Ovary (tissue), 10 donors: ENCODE measurements at places on chromosomes 2 and 18.

- no peak for DNase-seq
Measured at GRCh38 chr2:149828520-149829210, 241.1 kb upstream of the MMADHC start.

DNA sequence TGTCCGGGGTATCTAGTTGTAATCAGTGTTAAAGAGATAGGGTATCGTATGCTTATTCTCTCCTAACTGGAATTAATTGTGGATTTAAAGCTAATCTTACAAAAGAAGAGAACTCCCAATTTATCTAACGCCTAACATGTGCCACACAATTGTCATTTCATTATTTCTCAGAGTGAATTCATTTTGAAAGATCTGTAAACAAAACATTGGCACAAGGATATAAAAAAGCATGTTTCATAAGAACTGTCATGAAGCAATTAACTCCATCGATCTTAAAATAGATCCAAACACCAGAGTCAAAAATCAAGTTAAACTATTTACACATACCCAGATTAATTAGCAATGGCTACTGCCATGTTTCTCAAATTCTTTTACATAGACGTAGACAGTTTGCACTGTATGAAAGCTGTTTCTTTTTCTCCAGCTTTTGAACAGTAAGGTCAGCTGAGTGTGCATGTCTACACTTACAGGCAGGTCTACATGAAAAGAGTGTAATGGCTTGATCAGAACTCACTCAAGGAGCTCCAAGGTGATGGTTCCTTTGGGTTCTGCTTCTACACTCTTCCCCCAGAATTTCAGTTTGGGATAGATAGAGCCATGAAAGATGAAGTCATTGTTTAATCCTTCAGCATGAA lies 38.8 kb downstream of the CABYR start:
- no peak for DNase-seq

DNA sequence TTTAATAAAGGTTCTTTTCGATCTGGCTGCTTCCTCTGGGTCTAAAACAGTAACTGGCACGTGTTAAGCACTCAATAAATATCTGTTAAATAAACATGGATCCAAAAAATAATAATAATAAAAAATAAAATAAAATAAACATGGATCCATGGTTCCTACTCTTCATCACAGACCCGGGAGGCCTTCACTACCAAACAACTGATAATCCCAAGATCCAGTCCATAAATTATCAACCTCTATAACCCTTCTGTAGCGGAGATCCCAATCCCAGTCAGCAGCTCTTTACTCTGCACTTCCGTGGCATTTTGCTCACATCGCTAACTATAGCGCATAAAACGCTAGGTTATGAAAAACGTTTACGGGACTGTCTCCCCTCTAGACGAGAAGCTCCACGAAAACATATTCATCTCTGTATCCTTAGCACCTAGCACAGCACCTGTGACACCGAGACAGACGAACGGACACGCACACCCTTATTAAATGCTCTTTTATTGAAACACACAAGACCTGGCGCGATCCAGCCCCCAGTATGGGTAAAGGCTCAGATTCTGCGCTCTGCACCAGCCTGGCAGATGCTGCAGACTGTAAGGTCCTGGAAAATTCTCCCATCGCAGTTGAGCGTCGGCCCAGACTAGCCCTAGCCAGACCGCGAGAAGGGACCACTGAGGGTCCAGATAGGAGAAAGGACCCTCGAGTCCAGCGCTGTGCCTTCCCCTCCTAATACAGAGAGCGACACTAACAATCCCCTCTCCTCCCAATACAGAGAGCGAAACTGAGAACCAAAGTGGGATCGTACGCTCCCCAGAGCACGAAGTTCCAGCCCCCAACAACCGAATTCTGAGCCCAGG lies 770 bp downstream of the NBAS start:
- DNase-seq, result no peak

DNA sequence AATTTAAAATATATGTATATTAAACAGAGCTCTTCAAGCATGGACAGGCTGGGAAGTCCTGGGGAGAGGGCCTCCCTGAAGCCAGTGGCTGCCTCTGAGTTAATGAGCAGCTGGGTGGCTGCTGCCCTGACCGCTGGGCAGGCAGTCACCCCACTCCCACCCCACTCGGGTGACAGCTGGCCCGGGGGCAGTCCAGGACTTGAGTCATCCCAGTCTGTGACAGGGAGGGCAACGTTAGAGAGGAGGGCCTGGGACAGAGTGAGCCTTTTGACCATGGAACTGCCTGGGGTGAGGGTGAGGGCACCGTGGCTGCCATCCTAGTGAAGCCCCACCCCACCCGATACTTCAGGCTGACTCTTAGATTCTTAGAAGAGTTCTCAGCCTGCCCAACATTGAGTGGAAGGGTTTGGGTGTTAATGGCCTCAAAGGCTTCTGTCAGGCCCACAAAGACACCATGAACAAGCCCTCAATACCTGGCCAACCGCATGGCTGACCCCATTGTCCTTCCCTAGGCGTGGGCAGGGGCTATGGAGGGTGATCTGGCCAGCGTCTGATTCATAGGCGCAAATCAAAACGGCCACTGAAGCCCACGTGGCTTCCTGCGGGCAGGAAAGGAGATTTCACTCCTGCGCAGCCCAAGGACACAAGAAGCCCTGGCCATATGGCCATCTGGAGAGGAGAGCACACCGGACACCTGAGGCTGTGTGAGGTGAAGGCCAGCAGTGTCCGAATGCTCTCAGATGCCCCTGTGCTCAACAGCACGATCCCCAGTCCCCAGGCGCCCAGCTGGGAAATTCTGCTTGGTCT lies 47.5 kb downstream of the MRPS5 start:
- DNase-seq, result no peak

- no peak for DNase-seq
Measured at GRCh38 chr2:86744152-86744551, 24.1 kb downstream of the RMND5A start.

DNA sequence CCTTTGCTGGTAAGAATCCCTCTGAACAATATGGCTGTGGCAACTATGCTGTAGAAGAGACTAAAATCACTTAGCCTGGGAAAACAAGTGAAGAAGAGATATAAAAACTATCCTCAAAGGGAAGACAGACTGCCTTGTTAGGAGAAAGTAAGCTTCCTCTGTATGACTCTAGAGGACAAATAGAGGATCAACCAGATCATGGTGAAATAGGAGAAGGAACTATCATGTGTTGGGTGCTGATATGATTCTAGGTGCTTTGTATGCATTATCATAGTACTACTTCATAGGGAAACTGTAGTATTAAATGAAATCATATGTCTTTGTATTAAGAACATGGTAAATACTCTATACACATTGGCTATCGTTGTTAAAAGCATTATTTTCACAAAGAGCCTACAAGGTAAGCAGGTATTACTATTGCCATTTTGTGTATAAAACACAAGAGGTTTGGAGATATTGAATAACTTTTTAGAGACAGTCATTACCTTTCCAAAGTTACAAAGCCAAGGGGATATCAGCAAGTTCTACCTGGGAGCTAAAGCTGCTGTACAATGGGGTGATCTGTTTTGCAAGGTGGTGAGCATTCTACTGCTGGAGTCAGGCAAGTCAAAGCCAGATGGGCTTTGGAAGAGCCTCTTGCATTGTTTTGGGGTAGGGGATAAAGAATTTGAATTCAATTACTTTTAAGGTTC lies 402.6 kb downstream of the ALK start:
- no peak for DNase-seq

DNA sequence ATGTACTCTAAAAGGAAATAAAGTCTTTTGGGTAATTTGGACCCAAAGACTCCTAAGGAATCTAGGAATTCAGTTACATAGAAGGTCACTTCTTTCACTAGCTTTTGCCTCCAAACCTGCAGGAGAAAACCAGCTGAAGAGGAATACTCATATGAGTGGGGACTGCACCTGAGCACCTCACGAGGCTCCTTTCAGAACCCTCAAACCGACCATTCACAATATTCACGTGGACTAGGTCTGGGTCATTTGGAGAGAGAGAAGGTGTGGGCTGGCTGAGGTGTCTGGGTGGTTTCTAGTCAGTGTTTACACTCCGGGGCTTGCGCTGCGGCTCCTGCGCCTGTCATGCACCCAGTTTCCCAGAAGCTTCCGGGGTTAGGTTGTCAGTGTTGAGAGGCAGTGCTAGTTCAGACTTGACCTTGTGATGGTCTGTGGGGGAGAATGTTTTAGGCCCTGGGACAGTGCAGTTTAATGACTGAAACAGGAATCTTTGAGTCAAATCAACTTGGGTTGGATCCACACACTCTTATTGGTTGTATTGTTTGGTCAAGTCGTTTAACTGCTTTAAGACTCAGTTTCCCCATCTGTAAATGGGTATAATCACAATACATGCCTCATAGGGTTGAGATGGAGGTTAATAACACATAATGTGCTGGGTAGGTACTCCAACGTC lies 78.4 kb downstream of the LIMS1 start:
- no peak for DNase-seq

DNA sequence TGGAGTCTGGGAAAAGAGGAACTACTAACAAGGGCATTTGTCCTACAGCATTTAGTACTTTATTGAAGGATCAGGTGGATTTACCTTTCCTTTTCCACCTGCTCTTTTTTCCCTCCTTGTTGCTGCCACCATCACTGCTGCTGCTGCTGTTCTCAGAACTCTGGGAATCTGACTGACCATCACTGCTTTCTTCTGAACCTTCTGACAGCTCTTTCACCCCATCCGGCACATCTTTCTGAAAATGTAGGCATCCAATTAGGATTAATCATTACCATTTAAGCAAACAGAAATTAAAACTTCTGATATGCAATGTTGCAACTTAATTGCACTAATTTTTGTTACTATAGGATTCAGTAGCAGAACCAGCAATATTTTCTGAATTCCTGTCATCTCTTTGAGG lies 79.0 kb downstream of the ASXL2 start:
- no peak for DNase-seq

DNA sequence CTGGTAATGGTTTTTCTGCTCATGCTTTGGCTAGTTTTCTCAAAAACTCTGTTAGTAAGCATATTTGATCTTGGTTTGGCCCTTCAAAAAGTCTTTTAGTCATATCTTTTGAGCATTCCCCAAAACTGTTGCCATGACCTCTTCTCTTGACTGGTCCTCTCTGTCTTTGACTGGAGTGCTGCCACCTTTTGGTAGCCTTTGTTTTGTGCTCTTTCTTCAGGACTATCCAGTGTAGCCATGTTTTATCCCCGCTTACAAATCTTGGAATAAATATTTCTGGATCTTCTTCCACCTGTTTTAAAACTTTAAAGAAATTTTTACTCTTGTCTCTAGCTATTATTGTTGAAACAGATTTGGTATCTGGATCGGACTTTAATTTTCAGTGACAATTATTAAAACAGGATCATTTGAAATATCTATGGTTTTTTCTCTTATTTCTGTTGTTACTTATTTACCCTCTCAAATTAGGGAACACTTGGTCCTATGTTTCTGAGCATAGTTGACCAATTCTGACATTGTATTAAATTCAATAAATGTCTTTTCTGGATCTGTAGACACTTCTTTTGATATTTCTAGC lies 965 bp upstream of the ELOA2 start:
- no peak for DNase-seq

DNA sequence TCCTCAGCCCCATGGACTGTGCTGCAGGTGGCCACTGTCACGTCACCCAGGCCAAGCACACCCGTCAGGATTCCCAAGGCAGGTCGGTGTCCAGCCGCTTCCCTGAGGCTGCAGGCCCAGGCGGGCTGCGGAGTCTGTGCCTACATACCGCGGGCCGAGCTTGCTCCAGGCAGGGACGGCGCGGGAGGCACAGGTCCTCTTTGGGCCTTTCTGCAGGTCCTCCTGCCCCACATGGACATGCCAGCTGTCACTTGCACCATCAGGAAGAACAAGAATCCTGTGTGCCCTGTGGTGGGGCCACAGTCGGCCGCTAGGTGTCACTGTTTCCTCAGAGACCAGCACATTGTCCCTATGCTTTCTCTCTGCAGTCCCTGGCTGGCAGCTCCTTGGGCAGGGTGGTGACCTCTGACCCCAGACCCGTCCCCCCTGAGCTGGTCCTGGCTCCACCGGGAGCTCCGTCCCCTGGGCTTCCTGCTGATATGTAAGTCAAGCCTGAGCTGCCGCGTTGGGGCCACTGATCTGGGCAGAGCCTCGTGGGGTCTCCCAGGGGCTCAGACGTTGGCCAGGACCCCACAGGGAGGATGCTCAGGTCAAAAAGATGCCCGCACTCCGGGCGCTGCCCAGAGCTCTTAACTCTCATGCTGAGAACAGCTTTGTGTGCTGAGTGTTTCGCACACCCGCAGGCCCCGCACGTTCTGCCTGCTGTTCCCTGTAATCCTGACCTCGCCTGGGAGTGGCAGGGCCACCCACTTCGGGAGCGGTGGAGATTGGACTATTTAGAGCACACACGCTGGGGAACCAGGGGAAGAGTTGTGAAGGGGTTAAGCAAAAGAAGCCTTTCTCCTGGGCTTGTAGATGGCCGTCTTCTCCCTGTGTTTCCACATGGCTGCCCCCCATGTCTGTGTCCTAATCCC lies 17.3 kb upstream of the AGXT start:
- DNase-seq, result peak; percentile 76

GRCh38 chr2:166519391-166519962 lies 25.4 kb upstream of the SCN7A start:
- DNase-seq, result no peak

GRCh38 chr2:7884338-7884737 lies 797.5 kb upstream of the ID2 start:
- no peak for DNase-seq

DNA sequence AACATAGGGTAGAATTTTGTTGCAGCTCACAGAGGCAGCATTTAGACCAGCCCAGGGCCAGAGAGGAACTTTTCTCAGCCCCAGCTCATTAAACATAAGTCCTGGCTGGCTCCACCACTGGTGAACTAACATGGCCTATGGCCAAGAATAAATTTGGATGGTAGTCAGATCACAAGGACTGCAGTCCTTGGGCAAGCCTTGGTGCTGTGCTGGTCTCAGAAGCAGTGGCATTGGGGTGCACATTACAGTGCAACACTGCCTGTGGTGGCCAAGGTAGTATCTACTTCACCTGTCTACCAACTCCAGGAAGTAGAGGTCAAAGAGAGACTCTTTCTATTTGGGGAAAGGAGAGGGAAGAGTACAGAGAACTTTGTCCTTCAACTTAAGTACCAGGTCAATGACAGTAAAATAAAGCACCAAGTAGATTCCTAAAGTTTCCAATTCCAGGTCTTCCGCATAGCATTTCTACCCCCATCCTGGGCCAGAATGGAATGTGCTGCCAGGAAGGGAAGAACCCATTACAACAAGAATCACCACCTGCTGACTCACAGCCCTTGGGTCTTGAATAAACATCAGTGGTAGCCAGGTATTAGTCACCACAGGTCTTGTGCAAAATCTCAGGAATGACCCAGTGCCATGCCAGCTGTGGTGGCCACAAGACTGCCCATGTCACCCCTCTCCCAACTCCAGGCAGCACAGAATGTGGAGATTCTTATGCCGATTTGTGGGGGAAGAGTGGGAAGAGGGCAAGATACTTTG lies 155.4 kb upstream of the FSIP2 start:
- DNase-seq, result no peak

- DNase-seq, result no peak
Measured at GRCh38 chr2:60527762-60528161, 25.7 kb downstream of the BCL11A start.

GRCh38 chr2:164992818-164993217 lies 37.5 kb upstream of the SLC38A11 start:
- no peak for DNase-seq
